ENCODE measurements at places on chromosomes 3 and 15.
A peak's percentile ranks its signal among the peaks of the same experiment; 100 is the strongest.

- no peak for DNase-seq
Measured at GRCh38 chr3:159734681-159735080, 254.0 kb upstream of the IL12A start.

- DNase-seq = peak; percentile 61
Measured at GRCh38 chr3:16512435-16513140, 911 bp downstream of the RFTN1 start.

DNA sequence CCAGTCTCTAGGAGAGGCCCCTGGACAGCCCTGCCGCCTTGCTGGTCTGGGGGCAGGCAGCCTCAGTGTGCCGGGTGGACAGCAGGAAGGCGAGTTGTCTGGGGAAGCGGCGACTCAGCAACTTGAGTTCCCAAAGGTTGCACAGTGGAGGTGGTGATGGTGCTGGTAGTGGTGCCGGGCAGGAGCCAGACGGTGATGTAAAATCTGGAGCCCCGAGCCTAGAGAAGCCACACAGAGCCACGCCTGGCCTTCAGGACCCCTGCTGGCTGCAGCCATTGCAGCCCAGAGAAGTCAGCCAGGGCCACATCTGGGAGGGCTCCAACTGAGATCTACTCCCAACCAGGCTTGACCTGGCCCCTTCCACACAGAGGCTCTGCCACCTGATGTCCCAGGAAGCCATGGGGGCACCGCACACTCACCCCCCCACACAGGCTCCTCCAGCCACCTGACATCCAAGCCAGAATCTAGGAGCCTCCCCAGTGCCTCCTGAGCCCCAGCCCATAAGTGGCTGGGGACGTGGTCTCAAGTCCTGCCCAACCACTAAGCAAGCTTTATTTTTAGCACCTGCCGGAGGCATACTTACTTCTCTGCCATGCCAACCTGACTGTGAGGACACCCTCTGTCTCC, 8.8 kb downstream of the C3orf22 start:
- DNase-seq = peak; percentile 34

GRCh38 chr3:111820651-111821050, 38.4 kb upstream of the PHLDB2 start:
- DNase-seq = no peak

DNA sequence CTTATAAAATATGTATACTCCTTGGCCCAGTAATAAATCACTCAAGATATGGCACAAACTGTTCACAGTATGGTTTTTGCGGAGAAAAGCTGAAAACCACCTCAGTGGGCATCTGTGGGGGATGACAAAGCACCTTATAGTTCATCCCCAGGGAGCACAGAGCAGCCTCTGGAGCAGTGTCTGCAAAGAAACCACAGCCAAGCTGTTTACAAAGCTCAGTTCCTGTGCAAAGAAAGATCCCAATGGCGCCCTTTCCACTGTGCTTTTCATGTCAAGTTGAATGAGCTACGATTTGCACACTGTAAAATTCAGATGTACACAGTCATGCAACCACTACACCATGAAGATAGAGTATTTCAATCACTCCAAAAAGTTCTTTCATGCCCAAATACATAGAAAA, 2.5 kb upstream of the EFCC1 start:
- no peak for DNase-seq

GRCh38 chr3:4406746-4407568, 60.1 kb downstream of the SUMF1 start:
- no peak for DNase-seq

DNA sequence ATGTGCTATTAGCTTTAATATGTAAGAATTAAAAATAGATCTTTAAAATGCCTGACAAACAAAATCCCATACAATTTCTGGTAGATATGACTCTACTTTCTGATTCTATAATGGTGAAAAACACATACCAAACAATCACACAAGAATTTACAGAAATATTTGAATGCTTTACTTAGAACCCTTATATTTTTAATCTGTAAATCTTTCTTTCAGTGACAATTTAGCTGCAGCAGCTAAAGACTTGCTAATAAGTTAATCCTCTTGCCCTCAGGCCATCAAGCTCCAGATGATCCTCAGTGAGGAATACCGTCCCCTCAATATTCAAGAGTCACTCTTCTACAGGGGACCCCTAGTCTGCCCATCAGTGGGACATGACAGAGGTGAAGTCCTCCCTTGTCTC, 55.6 kb downstream of the C3orf80 start:
- no peak for DNase-seq

DNA sequence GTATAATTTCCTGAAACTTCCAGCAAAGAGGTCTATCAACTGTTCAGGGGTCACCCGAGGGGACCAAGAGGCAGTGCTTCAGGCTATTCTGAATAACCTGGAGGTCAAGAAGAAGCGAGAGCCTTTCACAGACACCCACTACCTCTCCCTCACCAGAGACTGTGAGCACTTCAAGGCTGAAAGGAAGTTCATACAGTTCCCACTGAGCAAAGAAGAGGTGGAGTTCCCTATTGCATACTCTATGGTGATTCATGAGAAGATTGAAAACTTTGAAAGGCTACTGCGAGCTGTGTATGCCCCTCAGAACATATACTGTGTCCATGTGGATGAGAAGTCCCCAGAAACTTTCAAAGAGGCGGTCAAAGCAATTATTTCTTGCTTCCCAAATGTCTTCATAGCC, 6.8 kb downstream of the GCNT3 start:
- DNase-seq = no peak

- DNase-seq = no peak
Measured at GRCh38 chr15:61038387-61038786, 190.7 kb downstream of the RORA start.

DNA sequence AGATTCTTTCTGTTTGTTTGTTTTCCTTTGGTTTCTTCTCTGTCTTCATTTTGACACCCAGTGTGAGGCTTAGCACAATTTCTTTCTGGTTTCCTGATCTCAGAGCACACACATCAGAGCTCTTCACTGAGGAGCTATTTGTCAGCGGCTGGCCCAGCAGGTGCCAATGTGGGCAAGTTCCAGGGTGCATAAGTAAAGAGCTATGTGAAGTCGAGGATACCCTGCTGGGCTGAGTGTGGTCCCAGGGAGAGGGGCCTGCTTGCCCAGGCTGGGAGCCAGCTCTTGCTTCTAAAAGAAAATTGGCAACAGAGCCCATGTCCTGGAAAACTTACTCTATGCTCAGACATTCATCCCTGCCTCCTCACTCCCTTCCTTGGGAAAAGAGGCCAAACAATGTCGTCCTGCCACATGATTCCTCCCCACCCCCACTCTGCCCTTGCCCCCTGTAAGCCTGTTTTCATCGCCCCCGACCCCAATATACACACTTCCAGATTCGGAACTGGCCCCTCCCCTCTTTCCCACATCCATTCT, 101.2 kb downstream of the ST8SIA2 start:
- no peak for DNase-seq

- DNase-seq = no peak
Measured at GRCh38 chr3:165643425-165643824, 193.8 kb downstream of the BCHE start.

Data from upper lobe of left lung (tissue), 6 donors.